CD4-positive, alpha-beta T cell treated with Interleukin-21 for 1 hour (primary cell): ENCODE measurements at places on chromosomes 6 and 20.
A peak's percentile ranks its signal among the peaks of the same experiment; 100 is the strongest.

- DNase-seq: no peak
Observed at GRCh38 chr20:44334306-44334705, 2.5 kb upstream of the R3HDML start.

- no peak for DNase-seq
Observed at GRCh38 chr20:58352468-58352867, 36.6 kb upstream of the VAPB start.

- no peak for DNase-seq
Observed at GRCh38 chr20:62424249-62425107, 2.9 kb downstream of the RBBP8NL start.

DNA sequence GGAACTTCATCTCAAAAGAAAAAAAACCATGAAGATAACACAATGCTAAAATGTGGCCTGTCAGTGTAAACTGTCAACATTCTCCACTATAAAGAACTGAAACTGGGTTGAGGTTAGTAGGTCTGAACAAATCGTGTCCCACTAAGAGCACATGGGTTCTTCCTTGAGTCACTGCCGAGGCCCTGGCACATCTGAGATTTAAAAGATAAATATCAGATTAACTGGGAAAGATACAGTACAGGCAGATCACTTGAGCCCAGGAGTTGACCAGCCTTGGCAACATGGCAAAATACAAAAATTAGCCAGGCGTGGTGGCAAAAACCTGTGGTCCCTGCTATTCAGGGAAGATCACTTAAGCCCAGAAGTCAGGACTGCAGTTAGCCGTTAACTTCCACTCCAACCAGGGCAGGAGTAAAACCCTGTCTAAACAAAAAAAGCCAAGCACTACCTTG lies 5.6 kb downstream of the EEF1A1 start:
- peak; percentile 45 for DNase-seq

GRCh38 chr6:129567374-129567773 lies 142.6 kb downstream of the ARHGAP18 start:
- DNase-seq: peak; percentile 8

GRCh38 chr6:64985726-64986125 lies 721.3 kb downstream of the EYS start:
- no peak for DNase-seq

GRCh38 chr20:41299899-41300298 lies 17.6 kb downstream of the ZHX3 start:
- DNase-seq: no peak

DNA sequence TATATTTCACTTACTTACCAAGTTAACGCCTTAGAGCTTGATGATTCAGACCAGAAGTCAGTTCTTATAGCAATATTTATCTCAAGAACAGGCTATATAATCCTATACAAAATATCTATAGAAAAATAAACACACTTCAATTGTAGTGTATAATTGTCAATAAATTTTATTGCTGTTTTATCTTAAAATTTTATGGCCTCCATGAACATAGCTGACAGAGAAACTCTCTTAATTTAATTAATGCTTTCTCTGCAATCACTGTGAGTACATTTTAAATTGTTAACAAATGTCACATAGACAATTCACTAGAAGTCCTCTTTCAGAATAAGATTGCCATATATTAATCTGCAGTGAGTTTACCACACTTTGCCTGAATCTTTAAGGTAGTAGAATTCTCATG lies 178.6 kb downstream of the RFPL4B start:
- DNase-seq: no peak

DNA sequence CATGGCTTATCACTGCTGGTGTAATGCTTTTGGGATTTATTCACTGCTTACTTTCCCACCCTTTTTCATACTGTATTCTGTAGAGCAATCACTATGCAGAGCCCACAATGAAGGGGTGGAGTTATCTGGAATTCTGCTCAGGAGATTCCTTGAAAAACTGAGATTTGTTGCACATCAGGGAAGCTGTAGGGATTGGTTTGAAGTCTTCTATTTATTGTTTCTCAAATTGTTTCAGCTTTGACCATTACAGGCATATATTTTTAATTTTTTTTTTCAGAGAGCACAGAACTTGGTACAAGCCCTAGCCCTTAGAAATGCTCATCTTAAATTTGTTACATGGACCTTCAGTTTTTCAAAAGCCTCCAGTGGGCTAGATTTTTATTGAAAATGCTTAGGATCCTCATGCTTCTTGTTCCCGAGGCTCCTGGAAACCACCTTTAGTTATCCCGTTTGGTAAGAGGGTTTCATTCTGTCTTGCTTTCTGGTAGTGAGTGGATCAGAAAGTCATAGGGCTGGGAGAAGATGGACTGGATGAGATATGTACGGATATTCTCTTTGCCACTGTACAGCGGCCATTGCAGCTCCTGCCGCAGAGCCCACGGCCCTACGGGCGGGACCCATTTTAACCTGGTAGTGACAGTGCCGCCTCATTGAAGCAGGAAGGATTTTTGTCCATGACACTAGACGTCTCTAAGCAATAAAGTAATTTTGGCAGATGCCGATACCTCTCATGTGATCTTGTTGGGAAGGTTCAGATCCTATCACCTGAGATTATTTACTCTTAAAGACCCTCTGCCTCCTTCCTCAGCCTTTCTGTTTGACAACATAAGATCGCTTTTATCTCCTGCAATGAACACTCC lies 45.3 kb upstream of the ZNF184 start:
- DNase-seq: no peak

GRCh38 chr6:167668754-167669552 lies 157.8 kb upstream of the AFDN start:
- no peak for DNase-seq

DNA sequence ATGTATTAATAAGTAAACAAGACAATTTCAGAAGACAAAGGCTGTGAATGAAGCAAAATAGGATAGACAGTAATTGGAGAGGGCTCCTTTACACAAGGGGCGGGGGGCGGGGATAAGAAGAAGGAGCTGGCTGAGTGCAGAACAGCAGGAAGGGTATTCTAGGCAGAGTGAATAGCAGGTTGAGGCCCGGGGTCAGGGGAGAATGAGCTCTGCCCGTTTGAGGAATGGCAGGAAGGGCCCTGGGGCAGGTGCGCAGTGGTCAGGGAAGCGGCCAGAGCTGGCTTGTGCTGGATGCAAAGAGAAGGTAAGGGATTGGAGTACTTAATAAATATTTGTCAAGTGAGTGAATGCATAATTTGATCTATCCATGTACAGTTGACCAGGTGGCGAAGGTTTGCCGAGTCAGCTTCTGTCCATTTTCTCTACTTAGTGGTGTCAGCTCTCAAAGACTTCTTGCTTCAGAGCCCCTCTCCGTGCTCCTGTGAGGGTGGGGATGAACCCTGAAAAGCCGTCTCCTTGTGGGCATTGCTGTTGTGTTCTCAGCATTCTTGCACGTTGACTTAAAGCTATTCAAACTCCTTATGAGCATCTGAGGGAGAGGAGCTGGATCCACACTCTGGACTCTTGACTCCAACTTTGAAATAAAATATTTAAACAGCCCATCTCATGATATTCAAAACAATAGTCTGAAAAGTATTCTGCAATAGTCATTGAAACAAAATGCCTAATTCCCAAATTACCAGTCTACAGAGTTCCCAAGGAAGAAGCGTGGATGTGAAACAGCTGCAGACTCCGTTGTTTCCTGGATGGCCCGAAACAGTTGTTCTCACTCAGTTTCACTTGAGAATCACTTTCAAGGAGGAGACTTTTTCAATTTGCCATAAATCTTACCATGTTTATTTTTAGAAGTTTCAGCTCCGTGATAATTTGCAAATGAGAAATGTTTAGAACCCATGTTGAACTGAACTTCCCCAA lies 105.1 kb downstream of the EDN3 start:
- DNase-seq: no peak

GRCh38 chr20:43983904-43984361 lies 69.3 kb downstream of the TOX2 start:
- no peak for DNase-seq

DNA sequence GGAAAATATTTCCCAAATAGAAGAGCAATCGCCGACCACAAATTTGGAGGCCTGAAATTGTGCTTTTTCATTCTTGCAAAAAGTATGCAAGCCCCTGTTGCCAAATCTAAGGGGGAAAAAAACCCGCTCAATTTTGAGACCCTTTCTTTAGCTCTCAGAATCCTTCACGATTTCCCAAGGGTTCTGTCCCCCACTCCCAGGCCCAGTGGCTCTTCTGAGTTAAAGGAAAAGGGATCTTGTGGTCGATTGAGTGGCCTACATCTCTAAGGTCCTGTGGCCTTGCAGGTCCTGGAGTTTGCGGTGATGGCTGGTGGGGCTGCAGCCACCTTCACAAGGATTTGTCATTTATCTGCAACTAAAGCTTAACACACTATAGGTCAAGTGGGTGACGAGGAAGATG lies 1.8 kb downstream of the PAX1 start:
- DNase-seq: no peak

DNA sequence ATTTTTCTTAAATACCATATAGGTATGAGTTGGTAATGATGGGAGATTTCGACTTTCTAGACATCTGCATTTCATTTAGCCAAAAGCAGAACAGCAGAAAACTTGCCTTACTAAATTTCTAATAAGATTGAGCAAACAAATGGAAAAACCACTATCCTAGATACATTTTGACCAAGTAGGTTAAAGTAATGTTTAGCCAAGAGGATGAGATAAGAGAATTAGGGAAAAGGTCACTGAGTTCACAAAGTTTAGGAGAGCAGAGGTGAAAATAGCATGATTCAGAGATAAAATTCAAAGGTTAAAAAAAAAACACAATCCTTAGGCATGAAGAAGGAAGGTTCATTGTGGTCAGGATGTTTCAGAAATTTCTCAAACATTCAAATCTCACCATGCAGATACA lies 450.3 kb downstream of the CD83 start:
- DNase-seq: no peak

DNA sequence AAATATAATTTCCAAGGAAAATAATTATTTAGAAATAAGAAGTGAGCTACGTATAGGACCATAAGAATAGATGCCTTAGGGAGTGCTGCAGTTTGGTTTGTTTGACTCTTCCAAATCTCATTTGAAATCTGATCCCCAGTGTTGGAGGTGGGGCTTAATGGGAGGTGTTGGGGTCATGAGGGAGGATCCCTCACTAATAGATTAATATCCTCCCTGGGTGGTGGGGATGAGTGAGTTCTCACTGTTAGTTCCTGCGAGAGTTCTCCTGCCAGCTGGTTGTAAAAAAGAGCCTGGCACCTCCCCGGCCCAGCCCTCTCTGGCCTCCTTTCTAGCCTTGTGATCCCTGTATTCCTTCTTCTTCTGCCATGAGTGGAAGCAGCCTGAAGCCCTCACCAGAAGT lies 69.3 kb downstream of the RCAN2 start:
- no peak for DNase-seq

- no peak for DNase-seq
Observed at GRCh38 chr6:156731396-156731795, 45.8 kb upstream of the ARID1B start.

DNA sequence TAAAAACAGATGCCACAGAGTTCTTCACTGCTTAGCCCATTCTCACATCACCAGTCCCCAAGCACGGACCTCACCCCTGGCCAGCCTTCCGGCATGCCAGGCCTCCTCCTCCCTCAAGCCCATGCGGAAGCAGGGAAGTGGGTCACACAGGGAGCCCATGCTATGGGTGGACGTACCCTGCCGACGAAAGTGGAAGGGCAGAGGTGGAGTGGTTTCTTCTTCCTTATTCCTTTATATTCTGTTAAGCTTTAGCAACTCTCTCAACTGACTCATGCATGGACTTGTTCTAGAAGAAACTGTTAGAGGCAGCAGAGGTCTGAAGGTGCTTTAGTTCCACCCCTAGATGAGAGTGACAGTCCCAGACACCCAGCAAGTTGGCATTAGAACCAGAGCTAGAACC lies 118.6 kb downstream of the LY86 start:
- no peak for DNase-seq

- DNase-seq: peak; percentile 49
Observed at GRCh38 chr20:57433657-57434389, 42.6 kb downstream of the RBM38 start.

DNA sequence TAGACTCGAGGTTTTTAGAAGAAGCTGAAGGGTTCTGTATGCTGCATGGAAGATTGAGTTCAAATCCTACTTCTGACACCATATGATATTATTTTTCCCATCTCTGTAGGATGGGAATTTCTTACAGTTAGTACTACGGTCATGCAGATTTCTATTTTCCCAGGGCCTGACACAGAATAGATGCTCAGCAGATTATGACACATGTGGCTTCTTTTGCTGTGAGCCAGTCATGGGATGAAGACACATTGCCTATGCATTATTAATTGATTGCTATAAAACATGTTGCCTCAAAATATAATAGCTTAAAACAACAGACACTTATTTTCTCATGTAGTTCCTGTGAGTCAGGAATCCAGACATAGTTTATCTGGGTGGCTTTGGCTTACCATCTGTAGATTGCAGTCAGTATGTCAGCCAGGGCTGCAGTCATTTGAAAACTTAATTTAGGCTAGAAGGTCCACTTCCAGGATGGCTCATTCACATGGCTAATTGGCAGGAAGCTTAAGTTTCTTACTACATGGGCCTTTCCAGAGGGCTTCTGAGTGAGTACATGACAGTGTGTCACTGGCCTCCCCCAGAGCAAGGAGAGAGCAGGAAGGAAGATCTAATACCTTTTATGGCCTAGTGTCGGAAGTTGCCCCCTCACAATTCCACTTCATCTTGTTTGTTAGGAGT lies 29.5 kb downstream of the TOP1 start:
- DNase-seq: no peak

GRCh38 chr6:25942561-25943147 lies 12.2 kb upstream of the SLC17A2 start:
- peak; percentile 54 for DNase-seq

GRCh38 chr6:42029062-42029685 lies 21.1 kb upstream of the TAF8 start:
- no peak for DNase-seq

DNA sequence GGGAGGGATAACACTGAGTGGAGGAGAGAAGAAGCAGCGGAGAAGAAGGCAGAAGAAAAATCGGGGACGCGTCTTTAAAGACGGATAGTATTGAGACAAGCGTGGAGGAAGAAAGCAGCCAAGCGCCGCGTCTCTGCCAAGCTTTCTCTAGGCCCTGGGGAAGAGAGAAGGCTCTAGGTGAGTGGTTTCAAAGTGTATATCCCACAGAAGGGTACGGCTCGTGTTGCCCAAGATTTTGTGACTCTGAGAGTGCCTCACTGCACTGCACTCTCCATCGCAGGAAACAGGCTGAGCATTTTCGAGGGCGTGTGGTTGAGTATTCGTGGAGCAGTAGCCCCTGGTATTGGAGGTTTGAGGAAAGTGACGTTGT lies 185.4 kb downstream of the TRIM27 start:
- no peak for DNase-seq

DNA sequence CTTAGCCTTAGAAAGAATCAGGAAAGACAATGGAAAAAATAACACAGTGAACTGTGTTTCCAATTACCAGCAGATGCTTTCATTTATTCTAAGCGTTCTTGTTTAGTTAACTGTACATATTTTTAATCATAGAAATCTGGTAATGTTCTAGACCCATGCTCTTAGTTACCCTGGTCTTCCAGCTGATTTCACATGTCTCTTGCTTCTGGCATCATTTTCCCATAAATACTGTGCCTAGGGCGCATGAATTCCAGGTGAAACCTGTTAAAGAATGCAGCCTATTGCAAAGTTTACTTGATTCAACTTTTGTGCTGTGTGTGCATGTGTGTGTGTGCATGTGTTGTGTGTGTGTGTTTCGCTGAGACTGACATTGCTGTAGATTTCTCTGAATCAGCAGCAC lies 178.6 kb downstream of the PDE7B start:
- no peak for DNase-seq
